CD4-positive, alpha-beta T cell treated with Interleukin-17A for 1 hour (primary cell): ENCODE measurements at places on chromosomes 4 and X.
A peak's percentile ranks its signal among the peaks of the same experiment; 100 is the strongest.

DNA sequence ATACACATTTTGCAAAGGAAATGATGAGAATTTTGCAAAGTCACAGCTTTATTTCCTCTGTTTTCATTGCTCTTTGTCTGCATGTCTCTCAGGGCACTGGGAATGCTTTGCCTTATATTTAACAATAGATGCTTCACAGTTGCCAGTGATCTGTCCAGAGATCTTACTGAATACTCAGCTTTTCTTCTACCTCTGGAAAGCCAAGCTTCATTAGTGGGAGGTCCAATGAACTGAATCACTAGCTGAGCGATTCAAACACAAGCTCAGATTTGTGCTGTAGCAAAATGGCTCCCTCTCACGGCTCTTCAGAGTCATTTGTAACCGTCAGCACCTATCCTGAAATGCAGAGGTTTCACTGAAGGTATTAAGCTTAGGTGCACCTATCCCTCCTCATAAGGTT lies 138.9 kb downstream of the DCLK2 start:
- no peak for DNase-seq

DNA sequence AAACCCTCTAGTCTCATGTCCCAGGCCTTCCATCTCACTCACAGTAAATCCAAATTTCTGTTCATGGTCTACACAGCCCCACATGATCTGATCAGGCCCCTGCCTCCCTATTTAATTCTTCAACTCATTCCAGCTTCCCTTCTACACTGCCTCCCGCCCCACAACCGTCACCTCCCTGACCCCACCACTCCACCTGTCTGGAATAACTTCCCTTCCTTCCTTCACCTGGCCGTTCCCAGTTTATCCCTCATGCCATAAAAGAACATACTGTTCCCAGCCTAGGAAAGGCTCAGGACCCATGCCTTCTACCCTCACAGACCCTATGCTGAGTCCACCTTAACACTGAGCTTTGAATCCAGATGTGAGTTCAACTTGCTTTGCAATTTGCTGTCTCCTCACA lies 6.8 kb upstream of the CD99L2 start:
- no peak for DNase-seq

GRCh38 chr4:70830054-70830453 lies 9.6 kb downstream of the GRSF1 start:
- no peak for DNase-seq

- no peak for DNase-seq
Observed at GRCh38 chr4:20870436-20870835, 170.2 kb downstream of the PACRGL start.

DNA sequence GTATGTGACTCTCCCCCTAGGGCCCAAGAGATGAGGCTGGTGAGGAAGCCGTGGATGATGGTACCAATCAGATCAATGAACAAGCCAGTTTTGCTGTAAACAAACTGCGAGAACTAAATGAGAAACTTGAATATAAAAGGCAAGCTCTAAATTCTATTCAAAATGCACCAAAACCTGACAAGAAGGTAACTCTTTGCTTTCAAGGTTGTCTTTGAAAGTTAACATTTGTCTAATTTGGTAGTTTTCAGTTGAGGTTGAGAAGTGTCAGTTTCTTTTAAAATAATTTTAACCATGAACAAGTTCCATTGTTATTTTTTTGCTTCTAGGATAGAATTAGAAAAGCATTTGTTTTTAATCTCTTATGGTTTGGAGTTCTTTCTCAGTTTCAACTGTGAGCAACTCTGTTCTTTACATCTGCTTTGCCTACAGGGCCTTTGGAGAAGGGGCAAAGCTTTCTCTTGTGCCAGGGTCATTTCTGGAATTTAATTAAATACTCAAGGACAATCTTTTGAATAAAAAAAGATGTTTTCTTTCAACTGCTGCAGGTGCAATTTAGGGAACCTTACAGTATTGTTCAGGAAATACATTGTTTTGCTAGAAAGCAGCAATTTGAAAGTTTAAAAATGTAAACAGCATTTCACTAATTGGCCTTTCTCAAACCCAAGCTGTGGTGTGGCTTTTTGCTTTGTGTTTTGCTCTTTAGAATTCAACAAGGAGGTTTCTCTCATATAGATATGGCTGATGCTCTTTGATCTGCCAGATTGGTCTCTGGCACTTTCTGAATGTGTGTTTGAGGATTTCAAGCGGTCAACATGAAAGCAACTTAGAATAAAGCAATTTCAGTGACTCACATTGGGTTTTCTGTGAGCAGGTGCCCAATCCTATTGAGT lies 62.9 kb downstream of the LRP2BP start:
- DNase-seq = no peak

GRCh38 chr4:5942947-5943346 lies 50.1 kb upstream of the CRMP1 start:
- no peak for DNase-seq

DNA sequence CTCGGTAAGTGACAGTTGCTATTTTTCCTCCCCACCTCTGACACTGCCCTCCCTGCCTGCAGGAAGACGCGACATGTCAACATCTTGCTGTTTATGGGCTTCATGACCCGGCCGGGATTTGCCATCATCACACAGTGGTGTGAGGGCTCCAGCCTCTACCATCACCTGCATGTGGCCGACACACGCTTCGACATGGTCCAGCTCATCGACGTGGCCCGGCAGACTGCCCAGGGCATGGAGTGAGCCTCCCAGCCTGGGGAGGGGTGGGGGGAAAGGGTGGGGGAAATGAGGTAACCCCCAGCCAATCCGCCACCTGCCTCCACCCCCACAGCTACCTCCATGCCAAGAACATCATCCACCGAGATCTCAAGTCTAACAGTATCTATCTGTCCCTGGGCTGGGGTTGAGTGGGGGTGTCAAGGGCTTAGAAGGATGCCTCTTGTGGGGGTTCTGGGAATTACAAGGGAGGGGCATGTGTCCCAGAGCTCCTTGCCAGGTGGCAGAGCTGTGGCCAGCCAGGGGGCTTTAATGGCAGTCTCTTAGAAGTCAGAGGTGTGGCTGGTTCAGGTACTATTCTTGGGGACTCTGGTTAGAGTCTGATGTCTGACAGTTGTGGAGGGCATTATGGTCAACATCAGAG lies 7.8 kb downstream of the ARAF start:
- peak; percentile 54 for DNase-seq

DNA sequence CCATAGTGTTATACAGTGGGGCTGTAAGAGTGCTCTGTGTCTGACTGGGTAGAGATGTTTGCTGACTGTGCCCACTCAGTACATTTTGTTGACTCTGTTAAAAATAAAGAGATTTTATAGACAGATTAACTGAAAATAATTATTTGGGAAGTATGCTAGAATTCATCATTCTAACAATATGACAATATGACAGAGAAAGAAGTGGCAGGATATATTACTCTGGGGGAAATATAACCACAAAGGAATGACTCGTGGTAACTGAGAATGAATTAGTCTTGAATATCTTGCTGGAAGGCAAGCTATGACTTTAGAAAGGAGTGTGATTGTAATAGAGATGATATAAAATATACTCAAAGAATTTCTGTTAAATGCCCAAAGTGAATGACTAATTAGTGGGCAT lies 46.8 kb downstream of the TMEM165 start:
- DNase-seq = no peak

DNA sequence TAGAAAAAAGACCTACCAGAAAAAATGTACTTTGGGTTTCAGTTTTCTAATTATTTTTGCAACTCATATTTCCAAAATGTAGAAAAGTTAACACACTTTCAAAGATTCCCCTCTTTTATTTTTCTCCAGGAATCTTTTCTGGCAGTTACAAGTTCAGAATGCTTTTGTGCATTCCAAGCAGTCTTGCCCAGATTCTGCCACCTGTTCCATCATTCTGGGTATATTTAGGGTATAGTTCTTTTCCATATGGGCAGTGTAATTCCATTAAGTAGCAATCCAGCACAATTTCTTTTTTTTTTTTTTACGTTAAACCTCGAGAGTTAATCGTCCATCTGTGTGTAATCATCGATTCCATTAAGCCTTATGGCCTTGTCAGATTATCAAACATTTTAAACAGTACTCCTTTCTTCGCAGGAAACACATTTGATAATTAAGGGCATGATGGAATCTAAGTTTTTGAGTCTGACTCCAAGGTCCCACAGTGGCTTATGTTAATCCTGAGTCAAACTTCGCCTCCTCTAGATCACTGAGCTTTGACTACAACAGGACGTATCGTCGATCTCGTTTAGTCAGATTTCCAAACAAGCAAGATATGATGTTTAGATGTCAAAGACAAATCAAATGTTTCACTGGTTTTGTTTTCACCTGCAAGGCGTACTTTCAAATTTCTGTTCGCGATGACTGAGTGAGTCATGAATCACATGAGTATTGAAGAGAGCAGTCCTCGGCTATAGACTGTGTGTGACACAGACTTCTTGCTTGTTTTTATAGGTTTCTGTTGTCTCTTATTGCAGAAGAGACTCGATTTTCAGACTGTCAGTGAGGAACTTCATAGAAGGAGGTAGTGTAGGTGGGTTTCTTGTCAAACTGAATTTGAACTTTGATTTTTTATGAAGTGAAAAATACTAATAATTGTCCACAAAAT lies 118.9 kb upstream of the GK2 start:
- no peak for DNase-seq

- DNase-seq = no peak
Observed at GRCh38 chr4:59938166-59938565, 1262.0 kb upstream of the ADGRL3 start.

DNA sequence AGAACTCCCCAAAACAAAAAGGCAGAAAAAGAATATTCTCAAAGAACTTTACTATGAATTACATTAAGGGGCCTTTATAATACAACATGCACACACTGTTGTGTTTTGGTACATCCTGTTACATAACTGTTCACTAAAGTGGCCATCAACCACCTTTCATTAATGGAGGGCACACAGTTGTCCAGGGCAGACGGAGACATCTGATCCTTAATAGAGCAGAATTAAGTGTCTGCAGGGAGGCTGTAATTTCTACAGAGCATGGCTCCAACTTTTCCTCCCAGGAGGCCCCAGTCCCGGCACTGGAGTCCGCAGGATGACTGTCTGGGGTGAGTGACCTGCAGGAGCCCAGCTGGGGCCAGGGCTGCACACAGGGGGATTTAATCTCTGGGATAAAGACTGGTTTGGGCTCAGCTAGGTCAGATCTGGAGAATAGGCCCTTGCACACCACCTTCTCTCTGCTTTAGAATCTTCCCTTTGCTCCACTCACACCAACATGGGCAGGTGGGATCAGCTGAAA lies 233.4 kb downstream of the MAML3 start:
- no peak for DNase-seq

- no peak for DNase-seq
Observed at GRCh38 chr4:159018062-159018629, 84.7 kb upstream of the RAPGEF2 start.

- no peak for DNase-seq
Observed at GRCh38 chr4:74161666-74162450, 3.9 kb downstream of the MTHFD2L start.

GRCh38 chr4:103449296-103450023 lies 251.3 kb upstream of the CENPE start:
- DNase-seq = no peak

DNA sequence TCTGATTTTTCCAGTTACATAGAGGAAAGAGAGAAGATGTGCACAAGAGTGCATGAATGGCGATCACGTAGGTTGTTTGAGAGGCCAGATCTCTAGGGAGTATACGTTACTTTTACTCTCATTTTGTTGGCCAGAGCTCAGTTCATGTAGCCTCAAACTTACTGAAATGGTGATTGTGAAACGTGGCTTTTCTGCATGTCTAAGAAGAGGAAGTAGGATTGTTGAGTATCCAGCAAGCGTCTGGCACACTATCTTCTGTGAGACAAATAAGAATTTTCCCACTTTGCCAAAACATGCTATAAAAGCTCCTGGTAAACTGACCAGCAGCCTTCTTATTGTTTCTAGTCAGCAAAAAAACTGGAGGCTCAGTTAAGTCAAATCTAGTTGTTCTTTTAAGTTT lies 264.5 kb upstream of the EMCN start:
- DNase-seq = no peak

DNA sequence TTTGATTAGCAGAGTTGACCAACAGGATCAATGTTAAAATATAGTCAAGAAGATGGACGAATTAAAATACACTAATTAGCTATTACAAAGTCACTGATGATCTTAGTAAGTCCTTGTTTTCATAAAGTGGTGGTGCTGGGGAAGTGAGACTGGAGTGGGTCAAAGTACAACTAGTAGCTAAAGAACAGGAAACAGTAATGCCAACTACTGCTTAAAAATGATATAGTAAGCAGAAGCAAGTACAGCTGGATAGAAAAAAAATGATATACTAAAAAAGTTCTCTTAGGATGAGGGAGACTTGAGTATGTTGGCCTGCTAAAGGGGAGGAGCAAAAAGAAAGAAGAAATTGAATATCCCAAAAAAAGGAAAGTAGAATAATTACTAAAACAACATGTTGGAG lies 580.8 kb upstream of the FTHL17 start:
- no peak for DNase-seq

GRCh38 chrX:52852110-52852860 lies 15.6 kb downstream of the XAGE3 start:
- DNase-seq = no peak

GRCh38 chrX:12892716-12893115 lies 13.7 kb upstream of the TLR8 start:
- no peak for DNase-seq

DNA sequence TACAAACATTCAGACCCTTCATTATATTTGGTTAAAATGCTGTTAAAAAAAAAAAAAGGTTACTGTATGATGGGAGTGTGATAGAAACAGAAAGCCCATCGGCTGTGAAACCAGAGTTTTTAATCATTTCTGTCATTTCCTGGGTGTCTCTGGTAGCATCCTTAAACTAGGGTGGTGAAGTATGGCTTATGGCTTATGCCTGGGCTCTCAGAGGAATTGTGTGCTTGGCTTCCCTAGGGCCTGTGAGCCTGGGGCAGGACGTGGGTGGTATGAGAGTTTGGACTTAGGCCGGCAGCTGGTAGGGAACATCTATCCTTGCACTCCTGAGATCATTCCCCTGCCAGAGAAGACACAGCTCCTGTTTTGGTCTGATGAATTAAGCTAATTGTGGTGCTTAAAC lies 52.2 kb downstream of the DCUN1D4 start:
- DNase-seq = no peak

GRCh38 chr4:121822796-121823504 lies 733 bp downstream of the CCNA2 start:
- DNase-seq = peak; percentile 46
